NCI-H1105 treated with DMSO at 0.1 percent for 48 hours (cell line): ENCODE measurements at places on chromosomes 2 and 18.

- DNase-seq: no peak
These were observed 6.4 kb upstream of the KCMF1 start for GRCh38 chr2:84964406-84965191.

DNA sequence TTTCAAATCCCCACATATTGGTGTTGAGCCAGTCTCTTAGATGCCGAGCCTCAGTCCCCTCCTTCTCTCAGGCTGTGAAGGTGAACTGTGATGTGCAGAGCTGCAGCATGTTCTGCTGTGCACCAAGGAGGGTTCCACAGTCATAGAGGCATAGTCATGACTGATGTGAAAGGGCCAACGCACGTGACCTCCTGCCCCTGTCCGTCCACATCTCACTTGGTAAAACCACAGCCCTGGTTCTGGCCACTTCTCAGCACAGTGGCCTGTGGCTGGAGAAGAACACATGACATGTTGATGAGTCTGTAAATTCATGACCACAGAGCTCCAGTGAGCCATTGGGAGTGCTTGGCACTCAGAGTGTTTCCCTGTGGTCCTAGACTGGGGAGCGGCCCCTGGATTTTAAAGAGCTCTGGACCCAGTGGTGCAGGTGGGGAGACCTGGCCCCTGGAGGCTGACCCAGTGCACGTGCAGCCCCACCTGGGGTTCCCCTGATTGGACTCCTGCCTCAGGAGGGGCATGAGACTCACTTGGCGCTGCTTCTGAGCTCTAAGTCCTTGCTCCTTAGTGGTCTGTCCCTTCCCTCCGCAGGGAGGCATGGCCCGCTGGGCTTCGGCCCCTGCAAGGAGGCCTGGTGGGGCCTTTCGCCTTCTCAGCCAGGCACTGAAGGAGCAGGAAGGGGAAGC is 25.3 kb downstream of the INPP4A start:
- no peak for DNase-seq

DNA sequence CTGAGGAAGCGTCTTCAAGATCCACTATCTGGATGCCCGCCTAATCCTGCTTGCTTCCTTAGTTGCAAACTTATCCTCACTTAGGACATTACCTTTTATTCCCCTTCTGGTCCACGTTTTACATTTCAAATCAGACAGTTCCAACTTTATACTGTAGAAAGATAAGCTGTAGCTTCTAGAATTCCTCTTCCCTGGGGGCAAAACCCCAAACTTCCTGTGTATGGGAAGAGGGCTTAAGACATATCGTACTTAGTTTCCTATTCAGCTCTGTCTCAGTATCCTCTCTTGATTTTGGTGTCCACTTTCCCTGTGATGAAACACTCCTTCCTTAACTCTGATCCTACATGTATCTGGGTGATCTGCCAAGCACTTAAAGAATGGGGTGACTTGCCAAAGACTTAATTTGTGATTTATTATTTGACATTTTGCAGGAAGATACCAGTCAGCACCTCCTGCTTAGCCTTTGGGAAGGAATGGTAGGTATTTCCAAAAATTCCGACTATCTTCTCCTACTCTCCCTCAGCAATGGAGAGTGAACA is 245.2 kb downstream of the CDCA7 start:
- no peak for DNase-seq

- no peak for DNase-seq
These were observed 49.4 kb downstream of the AOX1 start for GRCh38 chr2:200635251-200635650.

DNA sequence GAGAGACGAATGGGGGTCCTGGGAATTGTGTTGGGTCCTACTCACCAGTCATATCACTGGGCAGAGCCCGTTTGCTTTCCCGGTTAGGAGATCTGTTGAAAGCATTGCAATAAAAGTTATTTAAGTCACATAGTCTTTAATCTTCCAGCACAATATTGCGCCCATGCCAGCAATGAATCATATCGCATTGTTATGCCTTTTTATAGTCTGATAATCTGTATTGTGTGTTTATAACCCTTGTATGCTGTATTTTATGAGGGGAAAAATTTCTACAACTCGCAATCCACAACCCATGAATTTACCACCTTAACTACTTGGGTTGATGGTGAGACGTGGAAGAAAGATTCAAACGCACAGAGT is 211.9 kb upstream of the SMIM21 start:
- no peak for DNase-seq

- no peak for DNase-seq
These were observed 9.4 kb upstream of the SLC38A11 start for GRCh38 chr2:164964700-164965099.

DNA sequence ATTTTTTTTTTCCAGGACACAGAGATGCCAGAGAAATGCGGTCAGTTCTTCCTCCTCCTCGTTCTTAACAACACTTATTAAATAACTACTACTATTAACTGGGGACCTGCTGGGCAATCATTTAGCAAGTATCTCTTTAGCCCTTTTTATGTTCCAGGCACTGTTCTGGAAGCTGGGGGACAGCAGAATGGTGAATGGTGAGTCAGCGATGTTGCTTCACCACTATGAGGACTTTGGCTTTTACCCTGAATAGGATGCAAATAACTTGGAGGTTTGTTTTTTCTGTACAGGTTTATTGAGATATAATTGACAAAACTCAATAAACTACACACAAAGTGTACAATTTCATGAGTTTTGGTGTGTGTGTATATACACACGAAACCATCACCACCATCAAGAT is 179.9 kb upstream of the MSH6 start:
- no peak for DNase-seq

DNA sequence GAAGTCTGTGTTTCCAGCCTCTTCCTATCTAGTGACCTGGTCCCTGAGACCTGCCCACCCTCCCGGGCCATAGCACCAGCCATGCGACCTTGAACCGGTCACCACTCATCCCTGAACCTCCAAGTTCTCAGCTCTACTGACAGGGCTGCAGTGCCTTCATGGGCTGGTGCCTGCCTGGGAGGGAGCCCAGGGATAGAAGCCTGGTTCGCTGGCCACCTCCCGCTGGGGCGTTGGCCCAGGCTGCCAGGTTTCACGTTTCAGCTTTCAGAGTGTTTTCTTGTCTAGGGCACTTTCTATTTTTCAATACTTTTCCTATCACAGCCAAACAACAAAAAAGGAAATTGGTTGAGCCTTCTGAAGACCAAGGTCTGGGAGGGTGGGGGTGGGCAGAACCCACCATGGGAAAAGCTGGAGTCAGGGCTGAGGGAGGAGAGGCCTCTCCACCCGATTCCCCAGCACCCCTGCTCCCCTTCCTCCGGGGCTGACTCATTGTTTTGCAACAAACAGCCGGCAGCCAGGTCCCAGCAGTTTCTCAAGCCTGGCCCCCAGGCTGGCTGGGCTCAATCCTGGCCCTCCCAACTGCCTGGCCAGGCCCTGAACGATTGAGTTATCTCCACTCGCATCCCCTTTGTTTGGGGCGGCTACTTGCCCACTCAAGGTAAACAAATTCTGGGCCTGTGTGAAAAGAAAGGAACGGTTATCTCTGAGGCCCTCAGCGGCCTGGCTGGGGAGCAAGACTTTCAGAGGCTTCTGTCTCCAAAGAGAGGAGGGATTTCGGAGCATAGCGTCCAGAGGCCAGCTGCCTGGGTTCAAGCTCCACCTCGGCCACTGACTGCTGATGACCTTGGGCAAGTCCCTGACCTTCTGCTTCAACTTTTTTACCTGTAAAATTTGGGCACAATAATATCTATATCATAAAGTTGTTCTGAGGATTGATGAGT is 47.5 kb downstream of the ZFP36L2 start:
- no peak for DNase-seq

DNA sequence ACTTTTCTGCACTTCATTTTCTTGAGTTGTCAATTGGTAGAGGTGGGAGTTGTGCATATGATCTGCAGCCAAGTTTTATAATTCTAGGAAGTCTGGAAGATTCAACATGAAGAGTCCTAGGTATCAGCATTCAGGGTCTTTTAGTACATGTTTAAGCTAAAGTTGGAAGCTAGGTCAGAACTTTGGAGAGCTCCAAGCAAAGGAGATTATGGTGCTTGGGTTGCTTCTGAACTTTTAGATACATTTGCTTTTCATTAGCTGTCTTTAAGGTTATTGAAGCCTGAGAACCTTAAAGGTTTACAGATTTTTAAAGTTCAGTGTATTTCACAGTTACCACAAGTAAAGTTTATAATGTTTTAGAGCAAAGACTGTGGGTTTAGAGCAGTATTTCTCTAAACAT is 85.5 kb downstream of the EPC2 start:
- DNase-seq: no peak

DNA sequence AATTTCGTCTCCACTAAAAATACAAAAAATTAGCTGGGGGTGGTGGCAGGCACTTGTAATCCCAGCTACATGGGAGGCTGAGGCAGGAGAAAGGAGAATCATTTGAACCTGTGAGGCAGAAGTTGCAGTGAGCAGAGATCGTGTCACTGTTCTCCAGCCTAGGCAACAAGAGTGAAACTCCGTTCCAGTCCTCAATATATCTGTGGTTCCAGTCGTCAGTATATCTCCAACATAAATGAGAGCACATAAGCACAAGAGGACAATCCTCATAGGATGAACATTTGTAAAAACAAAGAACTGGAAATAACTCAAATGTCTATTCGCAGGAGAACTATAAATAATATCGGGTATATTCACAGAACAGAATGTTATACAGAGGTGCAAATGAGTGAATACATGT is 13.1 kb upstream of the PLEK start:
- no peak for DNase-seq

DNA sequence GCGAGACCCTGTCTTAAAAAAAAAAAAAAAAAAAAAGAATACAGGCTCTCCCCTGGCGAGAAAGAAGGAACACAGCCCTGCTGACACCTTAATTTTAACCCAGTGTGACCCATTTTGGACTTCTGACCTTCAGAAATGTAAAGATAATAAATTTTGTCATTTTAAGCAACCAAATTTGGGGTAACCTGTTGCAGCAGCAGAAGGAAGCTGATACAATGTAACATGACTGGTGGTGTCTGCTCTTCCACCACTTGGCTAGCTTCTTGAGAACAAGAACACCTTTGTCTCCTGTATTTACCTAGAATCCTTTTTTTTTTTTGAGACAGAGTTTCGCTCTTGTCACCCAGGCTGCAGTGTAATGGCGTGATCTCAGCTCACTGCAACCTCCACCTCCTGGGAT is 6.6 kb upstream of the STK11IP start:
- DNase-seq: no peak

GRCh38 chr18:34357944-34358580 is 133.3 kb upstream of the NOL4 start:
- DNase-seq: no peak

GRCh38 chr2:120546048-120546864 is 189.4 kb upstream of the GLI2 start:
- no peak for DNase-seq

GRCh38 chr2:31108561-31109286 is 29.5 kb downstream of the GALNT14 start:
- no peak for DNase-seq

- DNase-seq: no peak
These were observed 174.1 kb downstream of the ANKRD30B start for GRCh38 chr18:14922031-14922430.

DNA sequence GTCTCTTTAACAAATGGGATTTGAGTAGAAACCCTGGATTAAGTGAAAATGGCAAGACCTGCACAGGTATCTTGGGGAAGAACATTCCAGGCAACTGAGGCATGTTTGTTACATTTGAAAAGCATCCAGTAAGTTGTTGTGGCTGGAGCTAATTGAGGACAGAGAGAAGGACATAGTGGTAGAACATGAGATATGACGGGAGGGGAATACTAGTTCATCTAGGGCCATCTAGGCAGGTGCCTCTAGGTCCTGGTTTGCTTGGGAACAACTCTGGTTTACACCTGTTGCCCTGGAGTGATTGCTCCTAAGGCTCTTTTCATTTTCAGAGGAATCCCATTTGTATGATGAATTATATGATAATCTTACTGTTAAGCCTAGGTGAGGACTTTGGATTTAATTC is 19.7 kb upstream of the CCDC141 start:
- no peak for DNase-seq

GRCh38 chr2:215698566-215698965 is 262.7 kb upstream of the FN1 start:
- no peak for DNase-seq

- DNase-seq: peak; percentile 31
These were observed 395.4 kb downstream of the EPHA4 start for GRCh38 chr2:221176667-221177066.

DNA sequence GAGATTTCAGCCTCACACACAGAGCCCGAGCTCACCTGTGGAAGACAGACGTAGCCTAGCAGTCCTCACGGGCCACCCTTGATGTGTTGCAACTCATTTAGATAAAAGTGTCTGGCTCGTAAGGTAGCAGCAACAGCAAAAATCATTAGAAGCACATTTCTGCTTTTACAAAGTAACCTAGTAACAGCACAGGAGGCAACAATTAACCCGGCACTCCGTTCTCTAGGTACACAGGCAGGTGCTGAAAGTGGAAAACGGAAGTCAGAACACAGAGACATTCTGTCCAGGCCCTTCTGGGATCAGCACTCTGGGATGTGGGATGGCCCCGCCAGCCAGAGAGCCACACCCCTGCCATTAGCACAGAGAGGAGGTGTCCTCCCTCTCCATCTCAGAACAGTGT is 99.3 kb downstream of the KLHL29 start:
- DNase-seq: no peak

- no peak for DNase-seq
These were observed 17.4 kb upstream of the CTAGE1 start for GRCh38 chr18:22434973-22435608.

- no peak for DNase-seq
These were observed 130.5 kb downstream of the EIPR1 start for GRCh38 chr2:3246928-3247714.

DNA sequence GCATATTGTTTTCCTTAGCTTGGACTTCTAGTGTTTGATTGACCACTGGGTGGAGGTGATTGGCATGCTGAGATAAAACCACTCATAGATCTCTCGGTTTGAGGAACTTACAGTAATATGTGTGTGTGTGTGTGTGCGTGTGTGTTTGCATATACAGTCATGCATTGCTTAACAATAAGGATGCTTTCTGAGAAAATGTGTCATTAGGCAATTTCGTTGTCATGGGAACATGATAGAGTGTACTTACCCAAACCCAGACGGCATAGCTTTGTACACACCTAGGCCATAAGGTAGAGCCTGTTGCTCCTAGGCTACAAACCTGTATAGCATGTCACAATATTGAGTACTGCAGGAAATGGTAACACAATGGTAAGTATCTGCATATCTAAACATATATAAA is 167.3 kb downstream of the NYAP2 start:
- DNase-seq: no peak

GRCh38 chr2:176137252-176137580 is 7.7 kb downstream of the HOXD8 start:
- DNase-seq: no peak

DNA sequence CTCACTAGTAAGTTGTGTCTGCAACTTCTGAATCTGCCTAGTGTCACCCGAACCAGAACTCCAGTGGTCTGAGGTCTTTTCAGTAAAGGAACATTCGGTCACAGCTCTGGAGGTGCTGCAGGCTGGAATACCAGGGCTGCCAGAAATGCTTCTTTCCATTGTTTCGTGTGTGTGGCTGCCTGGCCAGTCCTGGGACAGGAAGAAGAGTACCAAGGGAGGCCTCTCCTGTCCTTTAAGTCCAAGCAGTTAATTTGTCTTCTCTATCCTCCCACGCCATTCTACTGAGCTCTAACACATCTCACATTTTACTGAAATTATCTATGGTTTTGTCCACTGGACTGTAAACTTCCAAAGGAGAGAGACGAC is 196.0 kb downstream of the LNPK start:
- DNase-seq: no peak

GRCh38 chr2:196703695-196704094 is 64.2 kb downstream of the CCDC150 start:
- no peak for DNase-seq

- DNase-seq: no peak
These were observed 481 bp downstream of the BCL11A start for GRCh38 chr2:60552851-60553494.

- DNase-seq: no peak
These were observed 1.8 kb downstream of the ENOSF1 start for GRCh38 chr18:710418-711300.
